ENCODE measurements at places on chromosomes 6 and 20.
A peak's percentile ranks its signal among the peaks of the same experiment; 100 is the strongest.

- DNase-seq, result no peak
These were observed 163.3 kb downstream of the TAF4 start for GRCh38 chr20:61902221-61902869.

DNA sequence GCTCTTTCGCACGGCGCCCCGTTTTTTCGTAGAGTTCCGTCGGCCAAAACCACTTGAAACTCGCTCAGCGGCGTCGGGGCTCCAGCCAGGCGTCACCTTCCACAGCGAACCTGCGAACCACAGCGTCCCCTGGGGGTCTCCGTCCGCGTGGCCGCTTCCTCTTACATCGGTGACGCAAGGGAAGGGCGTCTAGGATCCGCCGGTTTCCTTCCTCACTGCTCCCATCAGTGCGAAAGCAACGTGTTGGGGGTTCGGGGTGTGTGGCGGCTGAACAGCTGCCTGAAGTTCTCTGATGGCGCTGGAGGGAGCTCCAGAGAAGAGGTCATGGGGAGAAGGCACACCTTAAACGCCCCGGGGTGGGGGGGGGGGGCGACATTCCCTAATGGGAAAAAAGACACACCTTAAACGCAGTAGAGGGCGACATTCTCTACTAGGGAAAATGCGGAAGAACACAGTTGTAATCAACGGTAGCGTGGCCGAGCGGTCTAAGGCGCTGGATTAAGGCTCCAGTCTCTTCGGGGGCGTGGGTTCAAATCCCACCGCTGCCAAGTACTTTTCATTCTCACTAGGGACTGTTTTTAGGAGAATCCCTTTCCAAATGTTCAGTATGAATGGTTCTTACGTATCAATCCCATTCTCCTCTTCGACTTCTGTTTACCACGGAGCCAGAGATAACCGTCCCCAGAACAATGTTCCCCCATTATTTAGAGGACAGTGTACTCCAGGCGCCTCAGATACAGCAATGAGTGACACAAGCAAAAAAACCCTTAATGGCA, 16.4 kb downstream of the ZNF311 start:
- DNase-seq, result no peak

DNA sequence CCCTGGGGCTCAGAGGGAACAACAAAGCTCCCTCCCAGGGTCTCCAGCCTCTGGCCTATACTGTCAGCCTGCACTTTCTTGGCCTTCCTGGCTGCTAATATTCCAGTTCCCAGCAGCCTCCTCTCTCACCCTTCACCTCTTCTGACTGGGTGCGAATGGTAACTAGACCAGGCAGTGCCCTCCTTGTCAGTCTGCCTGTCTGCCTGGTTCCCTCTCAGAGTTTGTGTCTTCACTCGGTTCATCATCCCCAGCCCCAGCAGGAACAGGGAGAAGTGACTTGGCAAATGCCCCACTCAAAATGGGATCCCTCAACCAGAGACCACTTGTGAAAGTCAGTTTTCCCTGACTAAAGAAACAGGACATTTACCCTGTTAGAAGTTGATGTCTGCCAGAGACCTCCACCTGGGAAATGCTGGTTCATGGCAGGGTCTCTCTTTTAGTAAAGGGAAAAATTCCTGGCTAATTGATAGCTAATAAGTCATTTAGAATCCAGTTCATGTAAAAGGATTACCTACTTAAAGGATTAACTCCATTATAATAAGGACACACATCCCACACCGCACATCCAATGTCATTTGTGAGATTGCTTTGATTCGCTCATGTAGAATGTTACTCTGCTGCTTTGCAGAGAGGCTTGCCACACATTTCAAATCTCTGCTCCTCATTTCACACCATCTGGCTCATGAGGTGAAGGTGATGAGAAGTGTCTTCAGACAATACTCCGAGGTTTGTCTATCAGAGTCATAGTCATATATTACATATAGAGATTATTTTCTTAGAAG, 18.6 kb upstream of the MICB start:
- no peak for DNase-seq

GRCh38 chr6:15264902-15265761, 19.3 kb downstream of the JARID2 start:
- no peak for DNase-seq

DNA sequence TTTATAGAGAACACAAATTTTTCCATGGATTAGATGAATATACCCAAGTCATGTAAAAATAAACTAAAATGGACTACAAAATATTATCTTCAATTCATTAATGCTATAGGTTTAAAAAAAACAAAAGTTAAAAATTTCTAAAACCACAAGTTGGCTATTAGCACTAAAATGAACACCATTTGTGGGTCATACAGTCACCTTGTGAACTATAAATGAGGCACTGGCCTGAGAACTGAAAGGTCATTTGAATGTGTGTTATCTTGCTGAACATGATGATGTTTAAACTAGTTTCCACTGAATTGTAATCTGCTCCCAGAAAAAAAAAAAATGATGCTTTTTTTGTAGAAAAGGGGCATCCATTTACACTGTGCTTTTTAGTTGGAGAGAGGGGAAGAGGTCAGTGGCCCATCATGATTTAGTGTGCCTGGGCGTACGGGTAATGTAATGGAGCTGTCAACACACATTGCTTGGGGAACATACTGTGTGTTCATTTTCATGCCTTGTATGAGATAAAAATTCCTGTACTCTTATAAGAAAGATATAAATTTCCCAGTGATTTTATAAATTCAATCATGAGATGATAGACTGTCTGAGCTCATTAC, 96.6 kb upstream of the FKBP1C start:
- no peak for DNase-seq

DNA sequence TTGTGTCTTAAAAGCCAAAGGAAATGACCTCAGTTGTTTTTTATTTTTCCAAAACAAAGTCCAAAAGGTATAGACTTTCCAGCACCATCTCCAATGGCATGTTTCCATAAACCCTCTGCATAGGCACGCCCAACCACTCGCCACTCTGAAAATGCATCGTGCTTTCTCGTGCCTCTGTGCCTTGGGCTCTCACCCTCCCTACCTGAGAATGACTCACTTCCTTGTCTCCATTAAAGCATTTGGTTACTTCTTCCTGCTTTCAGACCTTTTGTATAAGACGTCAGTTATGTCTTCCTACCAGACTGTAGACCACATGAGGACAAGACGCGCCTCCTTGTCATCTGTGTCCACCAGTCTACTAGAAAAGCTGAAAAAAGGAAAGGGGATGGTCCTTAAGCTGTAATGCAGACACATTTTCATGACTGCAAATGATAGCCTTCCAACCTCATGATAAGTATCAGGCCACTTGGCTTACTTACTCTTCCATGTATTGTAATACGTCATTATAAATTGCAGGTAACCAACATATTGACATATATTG, 61.2 kb upstream of the CDYL start:
- DNase-seq, result no peak

DNA sequence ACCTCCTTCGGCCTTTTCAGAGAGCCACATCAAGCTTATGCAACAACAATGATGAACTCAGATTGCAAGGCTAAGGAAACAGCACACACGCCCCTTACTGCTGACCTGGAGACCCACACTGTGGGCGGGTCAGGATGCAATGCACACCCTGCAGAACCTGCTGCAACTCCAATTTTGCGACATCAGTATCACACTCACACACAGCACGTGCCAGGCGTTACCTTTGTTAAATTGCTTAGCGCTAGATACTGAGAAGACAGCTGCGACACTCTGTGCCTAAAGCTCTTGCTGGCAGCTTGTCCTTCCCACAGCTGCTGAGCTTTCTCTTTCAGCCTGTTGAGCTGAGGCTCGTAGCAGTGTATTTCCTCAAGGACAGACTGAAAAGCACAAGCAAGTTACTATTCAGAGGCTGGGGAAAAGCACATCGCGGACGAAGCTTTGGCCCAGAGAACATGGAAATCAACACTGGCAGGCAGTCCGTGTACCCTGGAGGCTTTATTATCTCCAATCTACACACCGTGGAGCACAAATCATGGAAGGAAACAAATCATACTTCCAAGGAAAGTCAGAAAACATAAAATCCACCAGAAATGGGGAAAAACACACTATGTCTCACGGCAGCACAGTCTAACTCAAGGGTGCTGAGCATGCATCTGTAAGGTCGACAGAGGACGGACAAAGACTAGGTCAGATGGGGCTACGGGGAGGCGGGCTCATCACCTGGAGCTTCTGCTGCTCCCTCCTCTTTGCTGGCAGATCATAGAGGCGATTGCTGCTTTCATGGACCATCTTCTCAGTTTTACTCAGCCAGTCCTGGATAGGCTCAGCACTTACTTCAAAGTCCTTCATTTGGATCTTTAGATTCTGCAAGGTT, 268.2 kb downstream of the SYNE1 start:
- no peak for DNase-seq

DNA sequence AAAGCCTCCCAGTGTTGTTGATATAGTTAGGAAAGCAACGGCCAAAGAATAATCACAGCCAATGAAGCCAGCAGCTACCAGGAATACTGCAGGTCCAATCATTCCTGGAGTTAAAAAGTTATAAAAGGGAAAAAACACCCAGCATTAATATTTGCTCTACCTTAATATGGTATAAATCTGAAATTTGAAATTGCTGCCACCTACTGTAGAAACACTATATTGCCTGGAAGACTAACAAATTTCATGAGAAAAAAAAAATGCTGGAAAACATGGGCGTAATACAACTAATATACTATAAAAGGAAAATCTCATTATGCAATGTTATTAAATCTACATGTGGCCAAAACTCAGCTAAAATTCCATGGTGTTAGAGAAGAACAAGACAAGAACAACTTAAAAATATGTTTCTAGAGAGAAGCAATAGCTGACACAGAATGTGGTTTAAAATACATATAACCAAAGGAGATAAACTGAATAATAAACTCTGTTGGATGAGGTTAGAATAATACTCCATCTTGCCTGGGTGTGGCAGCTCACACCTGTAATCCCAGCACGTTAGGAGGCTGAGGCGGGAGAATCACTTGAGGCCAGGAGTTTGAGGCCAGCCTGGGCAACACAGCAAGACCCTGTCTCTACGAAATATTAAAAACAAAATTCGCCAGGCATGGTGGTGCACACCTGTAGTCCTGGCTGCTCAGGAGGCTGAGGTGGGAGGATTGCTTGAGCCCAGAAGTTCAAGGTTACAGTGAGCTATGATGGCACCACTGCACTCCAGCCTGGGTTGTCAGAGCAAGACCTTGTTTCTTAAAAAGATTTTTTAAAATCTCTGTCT, 43.1 kb downstream of the SLC17A5 start:
- peak; percentile 10 for DNase-seq

DNA sequence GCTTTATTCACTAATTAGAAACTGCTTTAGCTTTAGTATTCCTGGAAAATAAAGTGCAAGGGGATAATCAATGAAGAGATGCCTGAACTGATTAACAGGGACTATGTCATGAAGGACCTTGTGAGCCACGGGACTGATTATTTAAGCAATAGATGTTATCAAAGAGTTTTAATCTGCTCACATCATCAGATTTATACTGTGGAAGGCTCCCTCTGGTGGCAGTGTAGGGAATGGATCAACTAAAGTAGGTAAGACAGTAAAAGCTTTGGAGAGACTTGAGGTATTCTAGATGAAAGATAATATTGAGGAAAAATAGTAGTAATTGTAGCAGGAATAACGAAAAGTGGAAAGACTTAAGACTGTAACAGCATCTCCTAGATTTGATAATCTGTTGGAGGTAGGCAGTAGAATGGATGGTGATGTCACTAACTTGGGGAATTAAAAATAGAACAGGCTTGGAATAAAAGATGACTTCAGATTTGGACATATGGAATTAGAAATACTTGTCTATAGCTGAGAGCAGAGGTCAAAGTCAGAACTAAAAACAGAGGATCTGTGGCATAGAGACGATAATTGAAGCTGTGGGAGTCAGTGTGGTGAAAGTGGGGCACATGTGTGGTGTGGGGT, 80.3 kb upstream of the HTR1E start:
- DNase-seq, result peak; percentile 67

DNA sequence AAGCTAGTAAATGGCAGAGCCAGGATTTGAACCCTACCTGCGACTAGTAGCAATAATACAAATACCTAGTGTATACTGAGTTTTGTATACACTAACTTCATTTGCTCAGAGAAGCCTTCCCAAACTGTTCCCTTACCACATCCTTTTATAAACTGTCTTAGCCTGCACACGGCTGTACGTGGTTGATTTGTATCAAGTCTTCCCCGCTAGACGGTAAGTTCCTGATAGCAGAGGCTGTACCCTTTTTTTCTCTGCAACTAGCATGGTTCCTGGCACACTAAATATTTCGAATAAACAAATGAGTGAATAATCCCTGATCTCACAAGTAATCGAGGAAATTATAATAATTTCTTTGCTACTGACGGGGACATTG, 636 bp downstream of the RTF2 start:
- DNase-seq, result no peak

DNA sequence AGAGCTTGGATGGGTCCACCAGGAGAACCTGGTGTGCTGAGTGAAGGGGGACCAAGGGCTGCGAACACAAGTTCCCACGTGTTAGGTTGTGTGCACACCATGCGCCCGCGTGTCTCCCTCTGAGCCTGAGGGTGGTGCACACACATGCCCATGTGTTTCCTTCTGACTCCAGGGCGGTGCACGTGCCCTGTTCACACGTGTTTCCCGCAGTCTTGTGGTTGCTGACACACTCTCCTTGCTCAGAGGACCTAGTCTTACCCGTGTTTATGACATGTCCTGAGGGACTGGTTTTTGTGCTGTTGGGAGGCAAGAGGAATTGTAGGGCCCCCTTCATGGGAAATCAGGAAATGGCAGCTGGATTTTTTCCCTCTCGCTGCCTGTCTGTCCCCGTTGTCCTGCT, 36.3 kb upstream of the PCMTD2 start:
- no peak for DNase-seq

DNA sequence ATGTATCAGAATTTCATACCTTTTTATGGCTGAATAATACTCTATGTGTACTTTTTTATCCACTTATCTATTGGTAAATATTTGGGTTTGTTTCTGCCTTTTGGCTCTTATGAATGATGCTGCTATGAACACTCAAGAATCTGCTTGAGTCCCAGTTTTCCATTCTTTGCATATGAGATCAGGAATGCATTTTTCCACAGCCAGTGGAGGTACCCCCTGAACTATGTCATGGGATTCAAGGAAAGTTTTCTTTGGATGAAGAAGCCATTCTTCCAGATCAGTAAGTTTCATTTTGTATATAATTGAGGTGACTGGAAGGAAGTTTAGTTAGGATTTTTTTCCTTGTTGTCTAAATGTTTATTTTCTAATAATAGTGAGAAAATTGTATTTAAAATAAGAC, 40.9 kb downstream of the NKX2-4 start:
- no peak for DNase-seq

- no peak for DNase-seq
These were observed 423.5 kb downstream of the MEI4 start for GRCh38 chr6:78076371-78076770.

GRCh38 chr6:153801917-153802316, 237.1 kb upstream of the OPRM1 start:
- no peak for DNase-seq

DNA sequence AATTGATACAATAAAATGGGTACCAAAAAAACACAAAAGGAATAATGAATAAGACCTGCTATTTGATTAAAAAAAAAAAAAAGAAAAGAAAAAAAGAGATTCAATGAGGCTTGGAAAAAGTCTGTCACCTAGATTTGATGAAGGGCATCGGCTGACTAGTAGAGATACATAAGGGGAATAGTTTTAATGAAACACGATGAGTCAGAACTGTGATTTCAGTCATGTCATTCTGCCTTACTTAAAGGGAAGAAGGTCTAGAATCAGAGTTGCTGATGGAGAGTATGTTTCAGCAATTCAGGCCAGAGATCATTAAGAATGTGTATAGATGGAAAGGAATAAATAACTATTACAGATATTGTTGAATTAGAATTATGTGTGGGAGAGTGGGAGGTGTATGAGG, 565.9 kb upstream of the RNF217 start:
- DNase-seq, result no peak
